ENCODE measurements at places on chromosomes 16 and 17.

DNA sequence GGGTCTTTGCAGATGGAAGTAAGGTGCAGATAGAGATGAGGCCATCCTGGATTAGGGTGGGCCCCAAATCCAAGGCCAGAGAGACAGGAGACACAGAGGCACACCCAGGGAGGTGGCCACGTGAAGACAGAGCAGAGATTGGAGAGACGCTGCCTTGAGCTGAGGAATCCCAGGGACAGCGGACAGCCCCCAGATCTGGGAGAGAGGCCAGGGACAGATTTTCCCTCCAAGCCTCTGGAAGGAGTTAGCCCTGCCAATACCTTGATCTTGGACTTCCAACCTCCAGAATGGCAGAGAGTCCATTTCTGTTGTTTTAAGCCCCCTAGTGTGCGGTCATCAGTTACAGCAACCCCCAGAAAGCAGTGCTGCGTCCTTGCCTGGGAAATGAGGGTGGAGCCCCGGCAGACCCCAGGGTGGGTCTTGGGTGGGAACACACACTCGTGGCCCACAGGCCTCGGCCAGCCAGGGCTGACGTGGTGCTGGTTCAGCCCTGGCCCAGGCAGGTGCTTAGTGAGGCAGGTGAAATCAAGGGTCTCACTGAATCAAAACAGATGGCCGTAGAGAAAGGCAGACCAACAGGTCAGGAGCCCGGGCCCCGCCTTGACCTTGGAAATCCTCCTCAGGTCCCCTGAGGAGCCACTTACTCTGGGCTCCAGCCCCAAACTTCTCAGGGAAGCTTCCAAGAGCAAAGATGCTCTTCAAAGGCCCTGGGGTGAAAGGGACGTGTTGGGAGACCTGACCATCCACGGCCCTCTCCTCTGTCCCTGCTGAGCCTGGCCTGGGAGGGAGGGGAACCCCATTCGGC lies 169.3 kb downstream of the RBFOX3 start:
- DNase-seq, result no peak

DNA sequence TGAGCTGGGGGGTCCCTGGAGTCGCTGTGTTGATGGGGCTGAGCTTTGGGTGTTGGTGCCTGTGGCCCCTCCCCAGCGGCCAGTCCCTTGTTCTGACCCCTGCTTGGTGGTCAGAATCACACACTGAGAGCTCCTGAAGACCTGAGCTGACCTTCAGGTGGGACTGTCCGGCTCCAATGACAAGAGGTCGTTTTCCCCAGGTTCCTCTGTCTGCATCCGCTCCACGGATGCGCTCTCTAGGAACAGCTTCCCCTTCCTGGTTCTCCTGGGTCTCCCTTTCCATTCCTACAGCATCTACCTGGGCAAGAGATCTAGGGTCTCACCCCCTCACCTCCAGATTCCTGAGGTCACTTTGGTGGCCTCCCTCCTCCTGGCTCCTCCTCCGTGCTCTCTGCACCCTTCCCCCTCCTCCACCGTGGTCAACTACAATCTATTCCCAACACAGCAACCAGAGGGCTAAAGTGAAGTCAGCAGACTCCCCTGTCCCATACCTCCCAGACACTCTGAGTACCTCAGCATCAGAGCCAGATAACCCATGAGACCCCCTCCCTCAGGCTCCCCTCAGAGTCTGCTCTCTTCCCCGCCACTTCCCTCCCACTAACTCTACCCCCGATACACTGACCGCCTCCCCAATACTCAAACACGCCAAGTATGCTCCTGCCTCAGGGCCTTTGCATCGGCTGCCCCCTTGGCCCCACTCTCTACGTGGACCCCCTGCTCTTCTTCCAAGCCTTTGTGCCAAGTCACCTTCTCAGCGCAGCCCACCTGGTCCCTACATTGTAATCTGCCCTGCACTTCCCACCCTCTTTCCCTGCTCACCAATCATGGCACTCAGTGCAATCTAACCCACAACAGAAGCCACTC lies 9.0 kb upstream of the SEC14L5 start:
- DNase-seq, result no peak

- DNase-seq, result no peak
These were observed 4.7 kb upstream of the ASGR2 start for GRCh38 chr17:7119314-7119713.

DNA sequence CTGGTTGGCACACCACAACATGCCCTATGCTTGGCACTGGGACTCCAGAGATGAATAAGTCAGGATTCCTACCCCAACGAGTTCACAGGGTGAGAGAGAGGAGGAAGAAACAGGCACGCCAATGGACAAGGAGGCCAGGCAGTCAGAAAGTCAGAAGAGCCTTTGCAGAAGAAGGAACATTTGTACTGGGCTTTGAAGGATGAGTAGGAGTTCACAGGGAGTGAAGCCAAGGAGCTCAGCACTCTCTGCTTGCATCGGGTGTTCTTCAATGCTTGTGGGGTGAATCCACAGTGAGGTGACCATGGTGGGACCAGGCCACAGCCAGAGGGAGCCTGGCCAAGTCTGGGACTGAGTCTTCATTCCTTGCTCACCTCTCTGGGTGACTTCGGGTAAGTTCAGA lies 47.5 kb downstream of the AIPL1 start:
- no peak for DNase-seq

GRCh38 chr17:20263595-20263994 lies 203.7 kb downstream of the LGALS9B start:
- DNase-seq, result no peak

DNA sequence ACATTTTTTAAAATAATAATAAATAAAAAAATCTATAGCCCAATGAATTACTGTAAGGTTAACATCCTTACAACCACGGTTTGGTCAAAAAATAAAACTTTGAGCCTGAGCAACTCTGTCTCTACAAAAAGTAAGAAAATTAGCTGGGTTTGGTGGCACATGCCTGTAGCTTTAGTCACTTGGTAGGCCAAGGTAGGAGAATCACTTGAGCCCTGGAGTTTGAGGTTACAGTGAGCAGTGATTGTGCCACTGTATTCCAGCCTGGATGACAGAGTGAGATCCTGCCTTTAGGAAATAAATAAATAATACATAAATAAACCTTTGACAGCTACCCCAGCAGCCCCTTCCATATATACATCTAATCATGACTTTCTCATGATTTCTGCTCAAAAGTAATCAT lies 26.9 kb upstream of the PHAF1 start:
- DNase-seq, result no peak

DNA sequence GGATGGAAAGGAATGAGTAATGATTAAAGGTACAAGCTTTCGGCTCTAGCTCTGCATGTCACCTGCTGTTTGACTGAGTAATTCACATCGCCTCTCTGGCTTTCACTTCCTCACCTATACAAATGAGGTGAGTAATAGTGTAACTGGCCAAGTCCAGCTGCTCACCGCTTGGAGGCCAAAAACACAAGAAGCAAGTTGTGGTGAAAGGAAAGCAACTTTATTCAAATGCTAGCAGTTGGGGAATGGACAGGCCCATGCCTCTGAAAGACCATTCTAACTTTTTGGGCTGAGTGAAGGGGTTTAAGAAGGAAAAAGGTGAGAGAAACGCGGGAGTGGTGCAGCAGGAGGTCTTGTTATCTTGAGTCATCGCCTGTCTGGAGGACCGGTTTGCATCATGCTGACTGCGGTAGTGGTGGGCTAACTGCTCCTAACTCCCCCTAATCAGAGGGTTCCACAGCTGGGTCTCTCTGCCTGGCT lies 45.7 kb upstream of the CSNK2A2 start:
- DNase-seq, result no peak

DNA sequence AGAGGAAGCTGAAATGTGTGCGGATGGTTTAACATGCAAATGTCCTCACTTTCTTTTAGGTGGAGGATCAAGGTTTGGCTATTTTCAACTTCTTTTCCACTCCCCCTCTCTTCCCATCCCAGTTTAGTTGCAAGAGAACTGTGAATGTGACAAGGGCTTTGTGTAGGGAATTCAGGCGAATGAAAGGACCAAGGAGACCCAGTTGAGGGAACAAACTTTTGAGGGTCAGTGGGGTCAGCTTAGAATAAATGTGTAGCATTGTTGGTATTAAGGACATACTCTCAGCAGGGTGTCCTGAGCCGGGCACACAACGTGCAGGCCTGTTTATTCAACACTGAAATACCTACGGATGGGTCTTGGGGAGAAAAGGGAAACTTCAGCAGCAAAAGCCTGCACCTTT lies 346.0 kb downstream of the PMP22 start:
- no peak for DNase-seq

DNA sequence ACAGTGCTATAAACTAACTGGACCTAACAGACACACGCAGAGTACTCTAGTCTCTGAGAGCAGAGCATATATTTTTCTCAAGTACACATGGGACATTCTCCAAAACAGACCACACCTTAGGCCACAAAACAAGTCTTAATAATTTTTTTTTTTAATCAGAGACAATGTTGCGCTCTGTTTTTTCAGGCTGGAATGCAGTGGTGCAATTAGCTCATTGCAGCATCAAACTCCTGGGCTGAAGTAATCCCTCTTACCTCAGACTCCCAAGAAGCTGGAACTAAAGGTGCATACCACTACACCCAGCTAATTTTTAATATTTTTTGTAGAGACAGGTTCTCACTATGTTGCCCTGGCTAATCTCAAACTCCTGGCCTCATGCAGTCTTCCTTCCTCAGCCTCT lies 37.7 kb downstream of the ULK2 start:
- DNase-seq, result no peak

DNA sequence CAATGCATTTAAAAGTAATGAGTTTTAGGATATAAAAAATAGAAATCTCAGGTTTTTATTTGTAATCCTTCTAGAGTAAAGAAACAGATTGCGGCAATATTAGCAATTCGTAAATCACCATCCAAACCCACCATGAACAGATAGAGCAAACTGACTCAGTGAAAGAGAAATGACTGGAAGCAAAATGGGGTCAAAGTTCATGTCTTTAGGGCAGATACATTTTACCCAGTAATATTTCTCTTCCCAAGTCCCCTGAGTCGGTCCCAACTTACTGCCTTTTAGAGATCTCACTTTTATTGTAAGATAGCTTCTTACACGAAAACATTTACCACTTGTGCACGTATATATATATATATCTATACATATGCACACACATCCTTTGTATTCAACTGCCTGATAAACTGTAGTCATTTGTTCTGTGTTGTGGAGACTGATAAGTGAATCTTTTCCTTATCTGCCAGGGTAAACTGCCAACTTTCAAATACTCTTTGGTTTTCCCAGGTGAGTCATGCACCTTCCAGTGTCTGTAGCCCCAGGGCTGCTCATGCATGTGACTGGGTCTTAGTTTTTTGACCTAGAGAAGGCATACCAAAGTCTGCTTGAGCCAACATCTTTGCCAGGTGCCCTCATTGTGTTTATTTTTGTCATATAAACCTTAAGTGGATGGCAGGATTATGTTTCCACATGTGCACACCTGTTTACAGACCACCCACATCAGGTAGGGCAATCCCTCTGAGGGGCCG lies 7.8 kb upstream of the IRF8 start:
- DNase-seq, result no peak

- no peak for DNase-seq
These were observed at the start of gene PTGES3L for GRCh38 chr17:42979511-42980273. Gene PTGES3L, minus strand, starts transcription at chr17:42980080. Its CDS starts 27 bp downstream, at chr17:42980053.
